ENCODE measurements at places on chromosomes 6 and 20. TPM values are rescaled to one million over a fixed set of nuclear protein-coding genes. Genes with fewer than 3 reads are reported as not detected.

The OR2H2 gene
- total RNA-seq = not detected

The MYB gene
- 0.14 TPM for total RNA-seq

The TPD52L2 gene
- 112 TPM for total RNA-seq

The MUCL3 gene
- not detected for total RNA-seq

The CTAGE9 gene
- not detected for total RNA-seq

The FNDC11 gene
- 0.46 TPM for total RNA-seq

The UBE3D gene
- 4.8 TPM for total RNA-seq

The GSTA3 gene
- total RNA-seq = not detected

The CST2 gene
- 0.71 TPM for total RNA-seq

The SULF2 gene
- total RNA-seq = 28.3 TPM

The MTFR2 gene
- total RNA-seq = 0.83 TPM

The HLA-DRB5 gene
- total RNA-seq = not detected

The CDSN gene
- total RNA-seq = under 0.01 TPM

The DAAM2 gene
- total RNA-seq = 1.9 TPM

The MATN4 gene
- total RNA-seq = not detected
